ENCODE measurements at places on chromosomes 2 and 18. TPM values are rescaled to one million over a fixed set of nuclear protein-coding genes. Genes with fewer than 3 reads are reported as not detected.

VWC2L gene
- total RNA-seq = not detected

LRRTM1 gene
- 1.2 TPM for total RNA-seq

TEKT4 gene
- 0.14 TPM for total RNA-seq

SLC9A4 gene
- 19.9 TPM for total RNA-seq

CRIM1 gene
- 153 TPM for total RNA-seq

YPEL5 gene
- total RNA-seq = 133 TPM

TMEM182 gene
- total RNA-seq = 4.9 TPM

CTLA4 gene
- total RNA-seq = 1.6 TPM

VWA3B gene
- 0.58 TPM for total RNA-seq

PLEK gene
- 9.4 TPM for total RNA-seq

RESP18 gene
- total RNA-seq = not detected

MLPH gene
- 222 TPM for total RNA-seq

IL18RAP gene
- total RNA-seq = 1.6 TPM

ITGA4 gene
- total RNA-seq = 12.3 TPM

RNF144A gene
- total RNA-seq = 15.4 TPM

COLEC11 gene
- total RNA-seq = 79.0 TPM

All from mucosa of gallbladder (tissue), 1 donor.